Fibroblast of lung (primary cell): ENCODE measurements at places on chromosomes 4 and X. TPM values are rescaled to one million over a fixed set of nuclear protein-coding genes. Genes with fewer than 3 reads are reported as not detected.
A peak's percentile ranks its signal among the peaks of the same experiment; 100 is the strongest.

PPP2R2C gene
- total RNA-seq: under 0.01 and 0.17 TPM in 2 replicates

DNA sequence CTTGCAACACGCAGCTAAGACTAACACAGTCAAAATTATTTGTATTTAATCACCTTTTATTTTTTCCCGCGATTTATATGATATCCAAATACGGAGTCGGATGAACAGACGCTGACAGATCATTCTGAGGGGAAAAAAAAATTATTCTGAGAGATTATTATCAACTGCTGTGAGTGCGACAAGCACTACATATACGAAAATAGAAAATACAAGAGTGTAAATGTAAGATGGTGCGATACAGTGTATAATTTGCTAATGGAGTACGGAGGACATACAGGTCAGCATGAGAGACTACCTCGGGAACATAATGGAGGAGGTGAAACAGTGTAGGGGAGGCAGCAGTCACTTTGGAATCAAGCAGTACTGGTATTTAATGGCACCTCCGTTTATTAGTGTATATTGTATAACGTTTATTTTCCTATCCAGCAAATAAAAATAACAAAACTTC lies 2.8 kb upstream of the LIN54 start:
- DNase-seq: no peak

SORBS2 gene
- total RNA-seq: 0.26 and 0.33 TPM in 2 replicates

GRCh38 chr4:12707381-12708175 lies 776.6 kb downstream of the RAB28 start:
- DNase-seq: no peak

RAB41 gene
- not detected in 2 replicates for total RNA-seq

SOD3 gene
- total RNA-seq: 16.7 and 34.8 TPM in 2 replicates

DNA sequence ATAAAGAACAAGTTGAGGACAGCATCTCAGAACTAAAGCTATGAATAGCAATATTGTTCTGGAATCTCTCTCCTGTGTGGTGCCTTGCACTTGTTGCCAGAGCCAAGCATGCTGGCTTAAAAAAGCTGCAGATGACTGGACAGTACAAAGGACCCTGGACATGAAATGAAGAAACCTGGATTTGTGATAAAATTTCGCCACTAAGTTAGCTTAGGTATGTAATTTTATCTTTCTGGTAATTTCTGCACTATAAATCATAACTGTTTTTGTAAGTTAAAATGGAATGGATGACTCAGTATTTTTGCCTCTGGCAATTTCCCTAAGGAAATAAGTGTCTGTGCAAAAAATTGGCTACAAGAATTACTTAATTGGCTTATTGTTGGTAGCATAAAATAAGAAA lies 317.2 kb downstream of the CAMK2D start:
- DNase-seq: peak; percentile 85

TRIML2 gene
- total RNA-seq: under 0.01 and 0.26 TPM in 2 replicates

APEX2 gene
- 4.6 and 4.8 TPM in 2 replicates for total RNA-seq

GPR78 gene
- total RNA-seq: 0.33 and 1.0 TPM in 2 replicates

DNA sequence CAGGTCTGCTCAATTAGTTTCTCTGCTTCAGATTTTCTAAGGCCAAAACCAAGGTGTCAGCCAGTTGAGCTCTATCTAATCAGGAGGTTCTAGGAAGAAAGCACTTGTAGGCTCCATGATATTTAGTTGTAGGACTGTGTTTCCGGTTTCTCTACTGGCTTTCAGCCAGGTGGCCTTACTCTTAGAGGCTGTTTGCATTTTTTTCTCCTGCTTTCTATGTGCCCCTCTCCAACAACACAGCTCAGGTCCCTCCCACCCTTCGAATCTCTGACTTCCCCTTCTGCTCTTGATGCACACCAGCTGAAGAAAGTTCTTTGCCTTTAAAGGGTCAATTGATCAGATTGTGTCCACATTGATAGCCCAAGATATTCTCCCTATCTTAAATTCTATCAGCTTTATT lies 245.2 kb downstream of the RAB28 start:
- DNase-seq: no peak

DNA sequence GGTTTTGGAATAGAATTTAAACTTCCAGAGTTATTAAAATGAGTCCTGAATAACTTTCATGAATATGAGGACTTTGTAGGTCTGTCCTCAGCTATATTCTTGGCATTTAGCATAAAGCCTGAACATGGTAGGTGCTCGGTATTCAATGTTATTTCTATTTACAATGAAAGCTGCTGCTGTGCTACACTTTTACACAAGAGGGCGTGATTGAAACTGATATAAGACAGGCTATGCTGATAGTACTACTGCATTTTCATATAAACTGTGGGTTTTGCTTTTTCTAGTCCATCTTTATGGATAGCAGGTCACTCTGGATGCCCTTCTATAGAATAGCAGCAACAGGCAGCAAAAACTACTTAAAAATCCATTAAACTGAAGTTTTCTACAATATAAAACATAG lies 12.3 kb upstream of the GNPDA2 start:
- peak; percentile 6 for DNase-seq

GRCh38 chr4:15402146-15402545 lies 25.7 kb upstream of the C1QTNF7 start:
- DNase-seq: peak; percentile 81

DNA sequence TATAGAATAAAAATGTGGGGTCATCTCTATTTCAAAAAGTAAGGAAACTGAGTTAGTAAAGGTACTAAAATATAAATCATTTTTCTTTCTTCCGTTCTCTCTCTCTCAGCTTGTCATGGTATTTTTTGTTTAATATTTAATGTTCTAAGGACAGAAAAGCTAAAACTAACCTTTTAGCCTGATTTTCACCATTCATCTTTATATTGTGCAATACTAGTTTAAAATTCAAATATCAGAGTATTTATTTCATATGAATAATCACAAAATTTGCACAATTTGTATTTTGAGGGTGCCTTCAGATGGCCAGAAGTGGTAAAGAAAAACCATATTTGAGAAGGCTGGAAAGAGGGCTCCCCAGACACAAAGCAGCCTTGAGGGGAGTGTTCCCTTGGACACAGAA lies 197.6 kb upstream of the AR start:
- no peak for DNase-seq

DNA sequence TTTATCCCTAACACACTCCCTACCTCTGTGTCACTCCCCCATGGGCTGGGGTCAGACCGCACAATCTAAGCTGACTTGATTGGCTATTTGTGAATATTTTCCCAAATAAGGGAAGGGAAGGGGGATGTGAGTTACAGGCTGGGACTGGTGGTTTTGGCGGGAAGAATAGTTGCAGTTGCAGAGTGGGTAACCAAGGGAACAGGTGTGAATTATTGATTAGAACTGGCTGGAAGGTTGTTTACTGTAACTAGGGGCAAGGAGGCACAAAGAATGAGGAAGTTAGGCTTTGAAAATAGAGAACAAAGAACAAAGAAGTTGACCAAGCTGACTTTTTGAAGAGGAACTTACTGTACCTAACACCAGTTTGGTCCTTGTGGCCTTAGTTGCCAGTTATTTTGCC lies 88.0 kb upstream of the XAGE2 start:
- DNase-seq: no peak

S100P gene
- not detected in 2 replicates for total RNA-seq

DNA sequence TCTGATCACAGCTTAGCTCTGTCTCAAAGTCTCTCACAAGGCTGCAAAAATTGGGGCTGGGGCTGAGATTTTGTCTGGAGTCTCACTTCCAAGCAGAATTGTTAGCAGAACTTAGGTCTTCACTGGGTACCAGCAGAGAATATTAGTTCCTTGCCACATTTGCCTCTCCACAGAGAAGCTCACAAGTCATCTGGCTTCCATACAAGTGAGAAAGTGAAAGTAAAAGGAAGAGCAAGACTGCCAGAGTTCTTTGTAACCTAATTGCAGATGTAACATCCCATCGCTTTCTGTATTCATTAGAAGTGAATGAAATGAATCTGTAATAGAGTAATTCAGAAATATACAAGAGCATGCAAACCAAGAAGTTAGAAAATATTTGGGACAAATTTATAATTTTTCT lies 624.1 kb upstream of the GNPDA2 start:
- peak; percentile 6 for DNase-seq

DNA sequence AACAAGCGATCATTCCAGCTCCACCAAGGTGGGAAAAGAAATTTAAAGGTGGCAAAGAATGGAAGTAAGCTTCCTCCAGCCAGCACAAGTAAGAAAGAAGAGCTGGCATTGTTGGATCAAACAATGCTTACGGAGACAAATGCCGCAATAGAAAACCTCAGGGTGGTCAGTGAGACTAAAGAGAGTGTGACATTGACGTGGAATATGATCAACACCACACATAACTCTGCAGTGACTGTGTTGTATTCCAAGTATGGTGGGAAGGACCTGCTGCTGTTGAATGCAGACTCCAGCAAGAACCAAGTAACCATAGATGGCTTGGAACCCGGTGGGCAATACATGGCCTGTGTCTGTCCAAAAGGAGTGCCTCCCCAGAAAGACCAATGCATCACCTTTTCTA lies 22.2 kb downstream of the LRIT3 start:
- no peak for DNase-seq

DNA sequence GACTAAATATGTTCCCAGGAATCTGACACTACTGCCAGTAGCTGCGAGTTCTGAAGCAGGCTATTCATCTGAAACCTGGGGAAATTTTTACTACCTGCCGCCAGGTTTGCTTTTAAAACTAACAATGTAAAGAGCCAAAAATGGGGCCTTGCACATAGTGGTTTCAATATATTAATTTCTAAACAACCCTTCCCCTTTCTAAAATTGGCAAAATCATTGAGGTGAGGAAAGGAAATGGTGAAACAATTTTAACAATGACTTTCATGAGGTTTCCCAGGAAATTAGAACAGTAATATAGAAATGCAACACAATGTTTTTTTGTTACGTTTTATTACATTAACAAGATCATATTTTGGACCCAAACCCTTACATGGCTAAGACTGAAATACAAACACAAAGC lies 21.3 kb downstream of the FANCB start:
- no peak for DNase-seq

PABPC1L2B gene
- not detected in 2 replicates for total RNA-seq

RIBC1 gene
- 0.77 and 1.3 TPM in 2 replicates for total RNA-seq
